ENCODE measurements at places on chromosomes 11 and 22.

DNA sequence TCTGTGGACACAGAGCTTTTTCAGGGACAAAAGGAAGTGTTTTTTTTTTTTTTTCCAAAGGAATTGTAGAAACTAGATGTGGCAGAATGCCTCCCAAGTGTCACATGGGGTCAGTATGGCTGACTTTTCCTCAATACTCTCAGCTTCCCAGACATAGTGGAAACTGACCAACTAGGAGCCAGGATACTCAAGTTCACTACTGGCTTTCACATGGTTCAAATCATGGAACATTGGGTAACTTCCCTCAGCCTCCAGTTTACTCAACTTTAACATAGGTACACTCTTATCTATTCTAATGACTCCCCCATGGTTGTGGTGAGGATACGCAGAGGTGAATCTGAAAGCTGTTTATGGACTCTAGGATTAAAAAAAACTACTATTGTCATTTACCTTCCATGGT, 1.4 kb downstream of the SLC5A1 start:
- no peak for DNase-seq

DNA sequence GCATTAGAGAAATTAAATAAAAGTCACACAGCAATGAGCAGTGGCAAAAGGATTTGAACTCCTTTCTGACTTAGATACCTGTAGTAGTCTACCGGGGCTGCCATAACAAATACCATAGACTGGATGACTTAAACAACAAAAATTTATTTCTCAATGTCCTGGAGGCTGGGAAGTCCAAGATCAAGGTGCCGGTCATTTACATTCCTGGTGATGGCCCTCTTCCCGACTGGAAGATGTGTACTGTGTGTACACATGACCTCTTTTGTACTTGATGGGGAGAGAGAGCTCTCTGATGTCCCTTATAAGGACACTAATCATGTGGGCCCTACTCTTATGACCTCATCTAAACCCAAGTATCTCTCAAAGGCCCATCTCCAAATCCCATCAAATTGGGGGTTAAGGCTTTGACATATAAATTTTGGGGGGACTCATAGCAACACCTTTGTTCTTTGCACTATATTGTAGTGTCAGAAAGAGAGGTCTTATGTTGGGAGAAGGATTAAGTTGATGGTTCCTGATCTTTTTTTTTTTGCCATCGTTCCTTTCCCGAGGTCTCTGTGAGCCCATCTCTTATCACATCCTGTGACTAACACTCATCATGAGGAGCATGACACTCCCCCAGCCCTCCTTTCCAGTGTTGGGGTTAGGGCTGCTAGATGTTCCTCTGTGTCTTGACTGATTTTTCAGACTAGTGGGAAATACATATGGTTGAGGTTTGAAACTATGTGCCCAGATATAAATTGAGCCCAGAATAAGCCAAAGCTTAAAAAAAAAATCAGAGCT, 104.3 kb downstream of the TRAF6 start:
- DNase-seq: no peak

DNA sequence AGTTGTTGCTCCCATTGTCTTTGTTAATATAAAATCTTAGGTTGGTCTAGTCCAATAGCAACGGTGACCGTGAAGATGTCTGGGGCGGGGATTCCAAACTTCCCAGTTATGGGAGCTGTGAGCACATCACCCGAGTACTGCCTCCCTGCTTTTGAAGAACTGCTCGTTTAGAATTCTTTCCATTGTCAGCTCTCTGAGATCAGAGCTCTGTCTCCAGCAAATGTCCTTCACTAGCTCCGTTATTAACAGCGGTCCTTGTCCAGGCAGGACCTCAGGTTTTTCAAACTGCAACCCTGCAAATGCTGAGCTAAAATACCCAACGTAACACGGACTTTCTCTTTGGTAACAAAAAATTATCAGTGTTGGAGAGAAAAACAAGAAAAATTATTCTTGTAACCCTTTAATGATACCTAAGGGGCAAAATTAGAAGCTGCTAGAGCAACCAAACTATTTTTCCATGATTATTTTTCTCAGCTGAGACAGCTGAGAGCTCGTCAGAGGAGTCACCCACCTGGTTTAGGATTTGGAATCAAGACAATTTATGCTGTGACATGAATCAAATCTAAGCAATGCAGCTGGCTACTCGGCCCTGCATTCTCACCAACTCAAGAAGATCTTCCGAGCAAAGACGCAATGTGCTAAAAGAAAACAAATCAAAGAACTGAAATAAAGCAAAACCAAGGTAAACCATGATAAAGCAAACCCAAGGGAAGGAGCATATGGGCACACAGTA, 15.1 kb upstream of the EFCAB6 start:
- DNase-seq: no peak

GRCh38 chr11:120134931-120135228, 3.0 kb downstream of the TRIM29 start:
- no peak for DNase-seq

GRCh38 chr11:19199771-19200170, 2.0 kb downstream of the CSRP3 start:
- no peak for DNase-seq

- DNase-seq: no peak
Observed at GRCh38 chr11:9169595-9170295, 78.3 kb upstream of the SCUBE2 start.

GRCh38 chr11:79078999-79079398, 361.8 kb downstream of the TENM4 start:
- no peak for DNase-seq

DNA sequence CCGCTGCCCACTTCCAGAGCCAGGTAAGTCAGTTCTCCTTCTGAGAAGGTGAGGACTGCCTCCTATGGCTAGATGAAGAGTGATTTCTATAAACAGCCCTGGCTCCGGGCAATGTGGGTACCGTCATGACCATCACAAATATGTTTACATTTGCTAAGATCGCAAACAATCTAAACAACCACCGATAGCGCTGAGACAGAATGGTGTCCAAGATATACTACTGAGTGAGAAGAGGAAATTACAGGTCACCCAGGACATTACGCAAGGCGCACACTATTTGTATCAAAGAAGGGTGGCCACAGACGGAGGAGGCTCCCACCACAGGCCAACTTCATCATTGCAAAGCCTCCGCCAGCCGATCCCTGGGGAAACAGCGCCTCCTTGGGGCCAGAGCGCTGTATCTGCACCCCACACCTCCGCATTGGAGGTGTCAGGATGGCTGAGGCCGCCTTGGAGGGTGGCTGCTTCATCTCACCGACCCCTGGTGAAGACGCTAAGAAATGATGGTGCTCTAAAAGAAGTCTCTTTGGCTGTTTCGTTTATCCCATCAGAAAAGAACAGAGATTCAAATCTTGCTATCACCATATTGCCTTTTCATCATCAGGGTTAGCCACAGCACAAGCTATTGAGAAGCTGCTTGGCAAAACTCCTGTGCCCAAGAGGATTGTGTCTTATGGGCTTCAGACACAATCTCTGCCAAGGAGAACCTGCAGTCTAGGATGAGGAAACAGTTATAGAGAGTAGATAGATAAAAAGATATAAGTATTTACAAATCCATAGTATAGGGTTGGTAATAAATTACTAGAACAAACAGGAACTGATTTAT, 12.3 kb upstream of the ASRGL1 start:
- DNase-seq: no peak

GRCh38 chr11:76683161-76684095, 12.9 kb upstream of the LRRC32 start:
- no peak for DNase-seq

- no peak for DNase-seq
Observed at GRCh38 chr11:20068691-20069090, 91.6 kb downstream of the DBX1 start.

- DNase-seq: no peak
Observed at GRCh38 chr11:71084306-71085012, 167.9 kb downstream of the SHANK2 start.

GRCh38 chr11:129460714-129461113, 85.1 kb downstream of the BARX2 start:
- DNase-seq: no peak

DNA sequence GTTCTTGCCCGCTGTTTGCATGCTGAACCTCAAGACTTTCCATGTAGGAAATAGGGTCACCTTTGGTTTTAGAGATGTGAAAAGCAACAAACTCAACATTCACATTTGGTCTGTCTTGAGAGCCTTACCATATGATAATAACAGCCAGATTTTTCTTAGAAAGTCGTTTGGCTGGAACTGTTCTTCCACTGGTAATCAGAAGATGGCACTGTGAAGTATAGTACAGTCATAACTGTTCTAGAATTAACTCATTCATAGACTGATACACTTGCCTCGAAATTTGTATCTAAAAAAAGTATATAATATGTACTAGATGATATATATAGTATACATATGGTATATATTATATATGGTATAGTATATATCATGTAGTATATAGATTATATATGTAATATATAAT, 12.3 kb downstream of the LUZP2 start:
- DNase-seq: no peak

GRCh38 chr11:95345651-95346050, 114.6 kb upstream of the SESN3 start:
- DNase-seq: no peak

- no peak for DNase-seq
Observed at GRCh38 chr22:43446037-43446803, 34.4 kb downstream of the MPPED1 start.

DNA sequence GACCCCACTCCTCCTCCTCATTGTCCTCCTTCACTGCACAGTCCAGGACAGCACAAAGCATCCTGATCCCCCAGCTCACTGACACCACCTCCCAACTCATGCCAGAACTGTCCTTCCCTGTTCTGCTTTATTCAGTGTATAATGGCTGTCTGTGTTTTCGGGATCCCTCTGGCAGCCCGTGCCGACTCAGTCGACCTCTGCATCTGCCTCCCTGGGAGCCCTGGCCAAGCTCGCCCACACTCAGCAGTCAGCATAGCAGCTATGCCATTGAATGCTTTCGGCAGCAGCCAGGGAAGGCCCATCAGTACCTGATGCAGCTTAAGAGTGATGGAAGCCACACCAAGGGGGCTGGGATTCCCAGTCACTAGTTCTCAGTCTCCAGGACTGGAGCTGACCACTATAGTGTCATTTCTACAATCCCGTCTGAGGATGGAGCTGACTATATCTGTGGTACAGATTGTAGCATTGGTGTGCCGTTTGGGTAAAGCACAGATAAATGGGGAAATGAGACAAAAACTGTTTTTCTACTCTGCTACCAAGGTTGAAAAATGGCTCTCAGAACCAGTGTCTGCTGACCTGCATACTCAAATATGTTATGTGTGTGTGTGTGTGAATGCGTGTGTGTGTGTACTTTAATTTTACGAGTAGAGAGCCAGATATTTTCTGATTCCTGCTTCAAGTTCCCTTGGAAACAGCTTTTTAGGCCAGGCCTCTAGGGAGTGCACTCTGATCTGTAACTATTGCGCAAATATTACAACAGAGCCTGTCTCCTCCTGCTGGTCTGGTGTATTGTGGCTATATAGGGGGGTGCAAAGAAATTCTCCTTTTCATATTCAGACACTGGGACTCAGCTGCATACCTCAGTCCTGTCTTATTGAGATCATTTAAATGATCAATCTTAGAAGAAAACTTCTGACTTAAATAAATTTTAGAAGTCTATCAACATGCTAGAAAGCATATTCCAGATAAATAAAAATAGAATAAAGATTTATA, 78.8 kb upstream of the TOP3B start:
- no peak for DNase-seq

- peak; percentile 26 for DNase-seq
Observed at GRCh38 chr11:31968461-31969358, 122.2 kb upstream of the RCN1 start.

- no peak for DNase-seq
Observed at GRCh38 chr11:121446752-121447156, 5.4 kb upstream of the SORL1 start.

DNA sequence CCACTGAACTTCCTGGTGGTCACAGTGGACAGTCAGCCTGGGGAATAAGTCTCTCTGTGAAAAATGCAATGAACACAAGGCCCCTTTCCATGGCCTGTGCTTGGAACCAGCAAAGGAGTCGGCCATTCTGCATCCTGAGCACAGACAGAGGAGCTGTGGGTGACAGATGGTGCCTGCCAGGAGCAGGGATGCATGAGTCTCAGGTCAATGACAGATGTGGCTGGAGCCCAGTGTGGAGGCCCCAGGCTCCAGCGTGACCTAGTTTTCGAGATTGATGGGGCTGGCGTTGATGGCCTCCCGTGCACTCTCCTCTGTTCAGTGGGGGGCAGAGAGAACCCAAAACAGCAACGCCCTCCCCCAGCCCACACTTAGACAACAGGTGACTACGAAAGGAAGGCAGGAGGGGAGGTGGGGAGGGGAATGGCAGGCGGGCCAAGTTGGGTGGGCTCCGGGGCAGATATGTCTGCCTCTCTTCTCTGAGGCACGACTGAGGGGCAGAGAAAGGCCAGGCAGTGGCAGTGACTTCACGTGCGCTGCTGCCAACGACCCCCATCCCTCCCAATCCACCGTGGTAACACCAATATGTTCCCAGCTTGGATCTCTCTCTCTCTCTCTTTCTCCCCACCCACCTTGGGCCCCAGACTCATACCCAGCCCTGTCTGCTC, 34.4 kb upstream of the CD5 start:
- no peak for DNase-seq

DNA sequence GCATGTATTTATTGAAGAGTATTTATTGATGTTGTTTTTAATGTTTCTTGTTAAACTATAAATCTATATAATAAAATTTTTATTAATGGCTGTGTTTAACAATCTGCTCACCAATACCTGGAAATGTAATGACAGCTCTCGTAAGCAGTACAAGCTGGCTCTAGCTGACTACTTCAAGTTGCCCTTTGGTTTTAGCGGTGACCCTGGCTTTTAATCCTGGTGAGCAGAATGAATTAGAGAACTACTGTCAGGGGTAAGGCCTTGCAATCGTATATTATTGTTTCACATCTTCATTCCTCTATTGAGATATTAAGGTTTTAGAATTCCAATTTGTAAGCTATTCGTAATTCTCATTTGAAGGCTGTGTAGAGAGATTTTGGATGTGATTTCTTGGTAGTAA, 372.2 kb downstream of the METTL15 start:
- DNase-seq: no peak

- DNase-seq: no peak
Observed at GRCh38 chr11:112106070-112106469, 19.4 kb downstream of the SDHD start.

DNA sequence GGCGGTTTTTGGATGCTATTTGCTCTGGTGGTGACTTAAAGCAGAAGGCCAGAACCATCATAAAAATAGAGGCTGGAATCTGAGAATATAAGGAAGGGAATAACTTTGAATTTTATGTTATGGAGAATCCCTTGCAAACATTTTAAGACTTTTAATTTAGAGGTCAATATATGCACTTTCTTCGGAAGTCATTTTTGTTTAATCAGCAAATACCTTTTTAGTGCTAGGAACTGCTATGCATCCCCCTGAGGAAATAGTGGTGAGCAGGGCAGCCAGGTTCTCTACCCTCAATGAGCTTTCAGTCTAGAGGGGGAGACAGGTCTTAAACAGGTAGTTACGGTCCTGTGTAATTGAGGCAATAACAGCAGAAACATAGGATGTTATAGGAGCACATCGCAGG, 266.5 kb upstream of the MPPED2 start:
- DNase-seq: no peak

- no peak for DNase-seq
Observed at GRCh38 chr22:21564411-21564810, 3.1 kb upstream of the UBE2L3 start.
